ENCODE measurements at places on chromosomes 4 and X.

DNA sequence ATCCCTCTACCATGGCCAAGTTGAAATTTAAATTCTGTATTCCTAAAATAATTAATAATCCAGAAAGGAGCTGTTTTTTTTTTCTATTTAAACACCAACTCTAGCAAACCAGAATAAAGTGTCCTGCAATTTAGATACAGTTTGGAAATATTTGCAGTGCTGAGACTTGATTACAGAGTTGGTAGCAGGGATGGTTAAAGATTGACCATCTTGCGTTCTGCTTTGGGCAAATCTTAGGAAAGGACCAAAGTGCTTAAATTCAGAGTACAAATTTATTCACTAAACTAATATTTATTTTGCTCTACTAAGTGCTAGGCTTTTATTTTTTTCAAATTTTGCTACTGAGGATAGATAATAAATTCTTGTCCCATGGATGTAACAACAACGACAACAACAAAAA lies 180.2 kb upstream of the AADAT start:
- DNase-seq: no peak

GRCh38 chr4:161364681-161365080 lies 799.1 kb downstream of the FSTL5 start:
- no peak for DNase-seq

- DNase-seq: no peak
These were observed 1171.0 kb upstream of the PCDH10 start for GRCh38 chr4:131978120-131978519.

GRCh38 chrX:48854898-48855297 lies 19.5 kb upstream of the PCSK1N start:
- DNase-seq: no peak

DNA sequence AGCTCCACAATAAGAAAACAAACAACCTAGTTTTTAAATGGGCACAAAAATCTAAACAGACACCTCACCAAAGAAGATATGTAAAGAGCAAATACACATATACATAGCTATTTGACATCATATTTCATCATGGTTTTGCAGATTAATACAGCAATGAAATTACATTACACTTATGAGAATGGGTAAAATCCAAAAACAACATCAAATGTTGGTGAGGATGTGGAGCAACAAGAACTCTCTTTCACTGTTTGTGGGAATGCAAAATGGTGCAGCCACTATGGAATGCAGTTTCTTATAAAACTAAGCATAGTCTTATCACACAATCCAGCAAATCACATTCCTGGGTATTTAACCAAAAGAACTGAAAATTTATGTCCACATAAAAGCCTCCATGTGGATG lies 25.0 kb downstream of the TLR6 start:
- DNase-seq: no peak

DNA sequence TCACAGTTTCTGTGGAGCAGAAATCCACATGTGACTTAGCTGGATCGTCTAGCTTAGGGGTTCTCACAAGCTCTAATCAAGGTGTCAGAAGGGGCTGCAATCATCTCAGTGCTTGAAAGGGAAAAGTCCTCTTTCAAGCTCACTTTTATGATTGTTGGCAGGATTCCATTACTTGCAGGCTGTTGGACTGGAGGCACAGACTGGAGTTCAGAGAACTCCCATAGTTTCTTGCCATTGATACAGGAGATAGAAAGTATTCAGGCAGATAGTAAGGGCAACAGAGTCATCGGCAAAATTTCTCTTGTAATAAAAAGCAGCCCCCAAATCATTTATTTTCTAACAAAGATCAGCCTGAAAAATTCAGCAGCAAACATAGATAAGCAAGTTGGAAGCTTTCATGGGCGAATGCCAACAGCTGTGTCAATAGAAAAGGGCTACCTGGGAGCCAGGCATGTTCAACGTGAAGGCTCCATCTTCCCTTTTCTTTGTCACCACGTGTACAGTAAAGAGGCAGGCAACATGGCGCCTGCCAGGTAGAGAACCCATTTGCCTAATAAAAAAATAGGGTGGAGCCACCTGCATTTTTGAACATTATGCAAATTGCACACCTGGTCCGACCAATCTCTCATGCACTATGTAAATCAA lies 64.4 kb downstream of the CXCL13 start:
- no peak for DNase-seq

- no peak for DNase-seq
These were observed 174.9 kb downstream of the CORIN start for GRCh38 chr4:47662975-47663374.

DNA sequence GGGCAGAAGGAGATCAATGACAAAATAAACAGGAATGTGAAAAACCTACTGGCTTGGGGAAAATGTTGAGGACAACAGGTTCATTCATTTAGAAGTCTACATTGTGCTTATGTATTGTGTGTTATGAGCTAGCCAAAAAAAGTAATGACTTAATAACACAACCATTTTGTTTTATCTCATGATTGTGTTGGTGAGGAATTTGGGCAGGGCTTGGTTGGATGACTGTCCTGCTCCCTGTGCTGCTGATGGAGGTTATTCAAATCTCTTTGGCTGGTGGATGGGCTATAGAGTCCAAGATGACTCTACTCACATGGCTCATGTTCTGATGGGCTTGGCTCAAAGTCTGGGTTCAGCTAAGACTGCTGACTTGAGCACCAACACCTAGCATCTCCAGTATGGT lies 116.3 kb downstream of the HS3ST1 start:
- no peak for DNase-seq

DNA sequence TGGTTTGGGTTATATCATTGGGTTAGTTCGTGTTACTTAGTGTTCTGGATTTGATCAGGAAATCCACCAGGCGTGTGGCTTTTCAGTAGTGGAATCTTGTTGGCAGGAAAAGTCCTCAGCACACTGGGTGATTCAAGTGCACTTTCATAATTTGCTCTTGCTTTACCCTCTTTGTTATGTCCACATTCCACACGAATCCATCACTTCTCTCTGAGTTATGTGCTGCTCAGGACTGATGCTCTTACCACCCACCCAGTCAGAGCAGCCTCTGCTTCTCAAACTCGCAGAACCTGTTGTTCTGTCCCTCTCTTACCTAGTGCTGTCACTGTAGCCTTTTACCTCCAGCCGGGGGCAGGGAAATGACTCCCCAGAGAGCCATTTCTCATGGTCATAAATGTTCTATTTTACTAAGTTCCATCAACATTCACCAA lies 37.2 kb upstream of the SCRG1 start:
- DNase-seq: no peak

DNA sequence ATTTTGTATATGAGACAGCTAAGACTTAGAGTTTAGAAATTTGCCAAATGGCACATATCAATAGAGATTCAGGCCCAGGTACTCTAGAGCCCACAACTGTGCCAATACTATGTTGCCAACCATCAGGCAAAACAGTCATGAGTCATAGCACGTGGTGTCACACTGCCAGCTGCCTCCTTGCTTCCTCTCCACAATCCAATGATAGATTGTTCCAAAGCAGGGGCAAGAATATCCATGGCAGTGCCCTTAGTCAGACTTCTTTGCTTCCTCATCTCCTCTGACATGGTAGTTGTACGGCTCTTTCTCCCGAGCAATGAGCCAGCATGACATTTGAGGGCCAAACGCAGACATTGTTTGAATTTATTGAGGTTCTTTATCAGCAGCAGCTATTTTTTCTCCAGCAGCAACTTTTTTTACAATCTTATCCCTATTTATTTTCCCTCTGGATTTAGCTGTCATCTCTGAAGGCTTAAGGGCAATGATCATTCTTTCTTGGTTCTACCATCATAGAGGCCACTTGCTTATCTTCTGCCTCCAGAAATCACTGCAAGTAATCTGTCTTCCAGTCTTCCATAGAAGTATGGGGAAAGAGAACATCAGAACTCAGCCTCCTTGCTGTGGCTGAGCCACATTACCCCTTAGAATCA lies 169.7 kb downstream of the COL4A6 start:
- no peak for DNase-seq

DNA sequence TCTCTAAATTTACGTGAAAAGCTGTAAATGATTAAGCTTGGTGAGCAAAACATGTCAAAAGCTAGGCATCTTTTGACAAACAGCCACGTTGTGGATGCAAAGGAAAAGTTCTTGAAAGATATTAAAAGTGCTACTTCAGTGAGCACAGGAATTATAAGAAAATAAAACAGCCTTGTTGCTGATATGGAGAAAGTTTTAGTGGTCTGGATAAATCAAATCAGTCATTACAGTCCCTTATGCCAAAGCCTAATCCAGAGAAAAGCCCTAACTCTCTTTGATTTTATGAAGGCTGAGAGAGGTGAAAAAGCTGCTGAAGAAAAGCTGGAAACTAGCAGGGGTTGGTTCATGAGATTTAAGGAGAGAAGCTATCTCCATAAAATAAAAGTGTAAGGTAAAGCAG lies 487.2 kb downstream of the CCSER1 start:
- DNase-seq: no peak

GRCh38 chrX:78708262-78708661 lies 39.3 kb upstream of the LPAR4 start:
- DNase-seq: no peak

DNA sequence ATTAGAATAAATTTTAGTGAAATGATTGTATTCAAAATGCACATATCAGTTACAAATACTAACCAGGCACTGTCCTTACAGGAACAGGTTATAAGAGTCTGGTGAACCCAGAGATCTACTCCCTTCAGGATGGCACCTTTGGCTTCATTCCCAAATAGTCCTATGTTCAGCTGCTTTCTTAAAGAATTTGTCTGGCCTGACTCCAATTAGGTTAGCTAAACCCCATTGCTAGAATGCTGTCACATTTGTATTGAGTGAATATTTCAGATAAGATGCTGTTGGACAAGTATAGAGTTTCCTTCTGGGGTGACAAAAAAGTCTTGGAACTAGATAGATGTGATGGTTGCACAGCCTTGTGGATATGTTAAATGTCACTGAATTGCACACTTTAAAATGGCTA lies 69.4 kb downstream of the EFHC2 start:
- no peak for DNase-seq

DNA sequence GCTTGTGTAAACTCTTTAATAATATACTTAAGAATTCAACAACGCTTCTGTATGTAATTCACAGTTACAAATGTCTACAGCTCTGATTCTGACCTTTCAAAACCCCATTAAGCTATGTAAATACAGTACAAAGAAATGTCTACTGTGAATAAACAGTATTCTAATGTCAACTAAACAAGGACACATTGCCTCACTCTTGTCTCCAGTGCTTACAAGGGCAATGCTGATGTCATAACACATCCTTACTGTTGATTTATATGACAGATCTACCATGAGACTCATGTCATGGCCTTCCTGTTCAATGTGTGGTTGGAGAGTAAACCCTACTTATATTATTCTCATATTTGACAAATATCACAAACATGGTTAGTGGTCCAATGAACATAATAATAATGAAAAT lies 256.1 kb upstream of the ADGRL3 start:
- no peak for DNase-seq

GRCh38 chr4:182063651-182064050 lies 179.6 kb upstream of the TENM3 start:
- DNase-seq: no peak

GRCh38 chr4:9820343-9820742 lies 38.9 kb downstream of the DRD5 start:
- no peak for DNase-seq

All from activated T-cell treated with anti-CD3 and anti-CD28 coated beads for 1 hour (primary cell).